ENCODE measurements at places on chromosomes 6 and 20.
A peak's percentile ranks its signal among the peaks of the same experiment; 100 is the strongest.

GRCh38 chr6:170152124-170152926, 138.6 kb downstream of the DLL1 start:
- DNase-seq: peak; percentile 28

GRCh38 chr6:16130932-16131387, 2.1 kb downstream of the MYLIP start:
- DNase-seq: peak; percentile 6

- DNase-seq: no peak
Observed at GRCh38 chr20:16258766-16259165, 314.5 kb downstream of the KIF16B start.

- DNase-seq: no peak
Observed at GRCh38 chr6:137172734-137173431, 561 bp downstream of the IL22RA2 start.

GRCh38 chr6:89862698-89863097, 31.6 kb upstream of the GJA10 start:
- DNase-seq: no peak

DNA sequence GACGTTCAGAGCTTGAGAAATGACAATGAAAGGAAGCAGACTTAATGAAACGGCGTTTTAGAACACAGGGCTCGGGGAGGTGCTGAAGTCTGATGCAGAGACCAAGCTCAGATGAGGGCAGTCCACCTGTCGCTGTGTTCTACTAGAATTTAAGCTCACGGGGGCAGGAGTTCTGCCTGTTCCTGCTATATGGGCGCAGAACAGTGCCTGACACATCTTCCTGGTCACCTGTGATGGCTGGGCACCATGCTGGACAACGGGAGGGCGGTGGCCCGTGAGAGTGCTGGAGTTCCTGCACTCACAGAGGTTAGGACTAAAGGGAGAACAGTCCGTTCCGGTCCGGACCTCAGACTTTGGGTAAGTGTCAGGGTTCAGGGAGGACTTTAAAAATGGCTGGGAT, 130.6 kb downstream of the ERMARD start:
- DNase-seq: no peak

DNA sequence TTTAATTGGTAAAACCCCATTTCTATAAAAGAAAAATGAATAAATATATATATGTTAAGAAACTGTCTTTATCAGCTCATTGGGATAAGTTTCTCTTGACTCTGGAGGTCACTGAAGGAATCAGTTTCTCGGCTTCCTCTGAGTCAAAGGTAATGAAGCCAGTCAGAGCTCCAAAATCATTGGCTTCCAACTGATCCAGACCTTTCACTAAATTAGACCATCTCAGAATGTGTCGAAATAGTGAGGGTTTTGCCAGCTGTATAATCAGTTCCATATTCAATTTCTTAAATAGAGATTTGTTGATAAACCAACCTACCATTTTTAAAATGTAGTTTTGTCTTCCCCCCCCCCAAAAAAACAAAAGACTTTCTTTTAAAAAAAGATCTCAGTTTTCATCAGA, 60.5 kb upstream of the SRSF6 start:
- no peak for DNase-seq
